ENCODE measurements at places on chromosomes 6 and 20.

DNA sequence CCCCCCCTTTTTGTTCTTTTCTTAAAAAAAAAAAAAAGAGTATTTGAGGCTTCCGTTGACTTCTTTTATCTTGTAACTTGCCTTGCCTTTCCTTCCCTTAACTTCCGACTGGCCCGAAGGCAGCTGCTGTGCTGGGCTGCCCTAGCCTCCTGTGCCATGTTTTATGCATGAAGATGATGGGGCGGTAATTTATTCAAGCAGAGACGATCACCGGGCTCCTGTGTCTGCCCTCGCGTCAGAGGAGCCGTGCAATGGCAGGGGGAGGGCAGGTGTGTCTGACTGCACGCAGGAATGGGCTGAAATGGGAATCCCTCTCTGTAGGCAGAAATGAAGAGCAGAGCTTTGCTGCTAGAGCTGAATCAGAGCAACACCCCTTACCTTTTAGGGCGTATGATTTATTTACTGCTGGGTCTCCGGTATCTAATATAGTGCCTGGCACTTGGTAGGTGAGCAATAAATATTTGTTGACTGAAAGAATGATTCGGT, 106.3 kb upstream of the RIPOR2 start:
- DNase-seq, result peak; percentile 47

DNA sequence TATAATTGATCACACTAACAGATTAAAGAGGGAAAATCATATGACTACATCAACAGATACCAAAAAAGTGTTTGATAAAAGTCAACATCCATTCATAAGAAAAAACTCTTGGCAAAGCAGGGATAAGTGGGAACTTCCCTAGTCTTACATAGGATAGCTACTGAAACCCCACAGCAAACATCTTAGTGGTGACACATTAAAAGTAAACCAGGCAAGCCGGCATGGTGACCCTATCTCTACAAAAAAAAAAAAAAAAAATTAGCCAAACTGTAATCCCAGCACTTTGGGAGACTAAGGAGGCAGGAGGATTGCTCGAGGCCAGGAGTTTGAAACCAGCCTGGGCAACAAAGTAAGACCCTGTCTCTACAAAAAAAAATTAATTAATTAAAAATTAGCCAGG, 13.8 kb upstream of the CCND3 start:
- no peak for DNase-seq

- DNase-seq, result no peak
These were observed 195.8 kb downstream of the HAO1 start for GRCh38 chr20:7744411-7744810.

DNA sequence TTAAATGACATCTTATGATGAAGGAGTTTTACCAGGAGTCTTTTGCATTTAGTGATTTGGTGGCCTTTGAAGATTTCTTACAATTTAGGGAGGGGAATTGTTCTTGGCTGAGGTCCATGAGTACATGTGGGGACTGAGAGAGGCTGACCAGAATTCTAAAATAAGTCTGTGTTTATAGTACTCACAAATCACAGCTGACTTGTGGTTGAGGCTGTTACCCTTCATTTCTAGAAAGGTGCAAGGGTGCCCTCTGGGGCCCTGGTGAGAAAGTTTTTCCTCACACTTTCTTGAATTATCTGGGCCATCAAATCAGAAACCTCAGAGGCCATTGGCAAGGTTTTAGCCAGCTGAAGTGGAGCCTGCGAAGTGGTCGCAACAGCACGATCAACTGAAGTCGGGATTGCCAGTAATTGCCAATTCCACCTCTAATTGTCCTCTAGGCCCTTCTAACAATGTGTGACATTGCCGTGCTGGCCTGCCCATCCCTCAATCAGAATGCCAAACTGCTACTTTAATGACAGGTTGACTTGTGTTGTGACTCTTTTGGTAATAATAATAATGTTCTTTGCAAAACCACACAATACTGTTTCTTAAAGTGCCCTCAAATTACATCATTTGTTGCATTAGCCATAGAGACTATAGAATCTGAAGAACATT, 221.6 kb downstream of the OGFRL1 start:
- no peak for DNase-seq

GRCh38 chr20:49669601-49670189, 44.0 kb downstream of the B4GALT5 start:
- no peak for DNase-seq

- no peak for DNase-seq
These were observed 21.3 kb downstream of the PLCB1 start for GRCh38 chr20:8153281-8153908.

- no peak for DNase-seq
These were observed 14.4 kb downstream of the MYB start for GRCh38 chr6:135195522-135195921.

DNA sequence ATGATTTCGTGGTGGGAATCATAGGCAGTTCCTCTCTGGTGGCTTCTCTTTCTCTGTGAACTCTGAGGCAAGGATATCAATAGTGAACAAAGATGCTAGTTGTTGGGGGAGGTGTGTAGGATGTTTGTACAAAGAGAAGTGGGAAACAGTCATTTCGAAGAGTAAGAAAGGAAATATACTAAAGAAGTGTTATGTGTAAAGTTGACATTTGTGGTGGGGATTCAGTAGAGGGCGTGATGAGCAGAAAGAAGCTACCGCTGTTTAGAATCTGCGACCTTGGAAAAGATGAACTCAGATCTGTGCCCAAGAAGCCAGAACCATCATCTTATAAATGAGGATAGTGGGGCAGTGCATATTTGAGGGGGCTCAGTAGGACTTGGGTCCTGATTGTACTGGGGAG, 11.4 kb downstream of the SLC35F1 start:
- no peak for DNase-seq

GRCh38 chr6:48798296-48798695, 664.8 kb downstream of the MMUT start:
- DNase-seq, result no peak

- no peak for DNase-seq
These were observed 106.1 kb downstream of the PSMB1 start for GRCh38 chr6:170446841-170447560.

DNA sequence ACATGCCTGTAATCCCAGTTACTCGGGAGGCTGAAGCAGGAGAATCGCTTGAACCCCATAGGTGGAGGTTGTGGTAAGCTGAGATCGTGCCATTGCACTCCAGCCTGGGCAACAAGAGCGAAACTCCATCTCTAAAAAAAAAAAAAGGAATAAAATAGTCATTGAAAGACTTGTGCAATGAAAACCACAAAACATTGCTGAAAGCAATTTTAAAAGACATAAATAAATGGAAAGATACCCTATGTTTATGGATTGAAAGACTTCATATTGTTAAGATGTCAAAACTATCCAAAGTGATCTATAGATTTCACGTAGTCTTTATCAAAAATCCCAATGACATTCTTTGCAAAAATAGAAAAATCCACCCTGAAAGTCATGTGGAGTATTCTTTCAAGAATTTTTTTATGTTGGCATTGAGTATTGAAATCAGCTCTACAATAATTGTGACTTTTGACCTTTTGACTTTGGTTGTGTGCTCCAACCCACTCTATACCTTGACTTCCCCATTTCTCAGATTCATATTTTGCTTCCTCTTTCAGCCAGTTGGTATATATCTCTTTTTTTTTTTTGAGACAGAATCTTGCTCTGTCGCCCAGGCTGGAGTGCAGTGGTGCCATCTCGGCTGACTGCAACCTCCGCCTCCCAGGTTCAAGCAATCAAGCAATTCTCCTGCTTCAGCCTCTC, 45.5 kb upstream of the SLC23A2 start:
- DNase-seq, result peak; percentile 40

GRCh38 chr6:129863664-129864063, 2.5 kb upstream of the TMEM244 start:
- no peak for DNase-seq

- DNase-seq, result no peak
These were observed 37.4 kb upstream of the SLC9A8 start for GRCh38 chr20:49775229-49775693.

DNA sequence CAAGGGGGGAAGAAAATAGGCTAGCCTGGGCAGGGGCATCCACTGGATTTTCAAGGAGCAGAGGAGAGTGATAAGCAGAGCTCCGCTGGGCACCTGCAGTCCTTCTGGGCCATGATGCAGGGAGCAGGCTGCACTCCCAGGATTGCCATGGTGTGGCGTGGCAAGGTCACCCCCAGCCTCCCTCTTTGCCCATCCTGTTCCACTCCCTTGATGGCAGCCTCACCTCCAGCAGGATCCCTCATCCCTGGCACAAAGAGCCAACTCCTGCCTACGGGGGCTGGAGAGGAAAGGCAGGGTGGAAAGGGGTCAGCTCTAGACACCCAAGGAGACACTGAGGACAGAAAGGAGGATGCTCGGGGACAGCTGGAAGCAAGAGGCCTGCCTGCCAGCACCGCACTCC, 22.4 kb upstream of the MYMX start:
- DNase-seq, result no peak

DNA sequence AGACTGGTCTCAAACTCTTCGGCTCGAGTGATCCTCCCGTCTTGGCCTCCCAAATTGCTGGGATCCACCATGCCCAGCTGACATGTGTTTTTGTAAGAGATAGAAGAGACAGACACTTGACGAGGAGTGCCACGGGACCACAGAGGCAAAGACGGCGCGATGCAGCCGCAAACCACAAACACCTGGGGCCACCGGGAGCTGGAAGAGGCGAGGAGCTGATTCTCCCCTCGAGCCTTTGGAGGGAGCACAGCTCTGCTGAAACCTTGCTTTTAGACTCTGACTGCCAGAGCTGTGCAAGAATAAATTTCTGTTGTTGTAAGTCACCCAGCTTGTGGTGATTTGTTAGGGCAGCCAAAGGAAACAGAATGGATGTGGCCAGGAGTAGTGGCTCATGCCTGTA, 46.9 kb downstream of the TFAP2C start:
- DNase-seq, result no peak

- no peak for DNase-seq
These were observed 69.1 kb downstream of the MYB start for GRCh38 chr6:135250234-135250633.
